ENCODE measurements at places on chromosomes 16 and 17.

- peak; percentile 68 for DNase-seq
Observed at GRCh38 chr17:9924735-9925191, 19.7 kb upstream of the RCVRN start.

GRCh38 chr17:9728564-9728963 is 62.8 kb downstream of the DHRS7C start:
- no peak for DNase-seq

- DNase-seq: no peak
Observed at GRCh38 chr16:86485746-86486145, 24.6 kb upstream of the FOXF1 start.

DNA sequence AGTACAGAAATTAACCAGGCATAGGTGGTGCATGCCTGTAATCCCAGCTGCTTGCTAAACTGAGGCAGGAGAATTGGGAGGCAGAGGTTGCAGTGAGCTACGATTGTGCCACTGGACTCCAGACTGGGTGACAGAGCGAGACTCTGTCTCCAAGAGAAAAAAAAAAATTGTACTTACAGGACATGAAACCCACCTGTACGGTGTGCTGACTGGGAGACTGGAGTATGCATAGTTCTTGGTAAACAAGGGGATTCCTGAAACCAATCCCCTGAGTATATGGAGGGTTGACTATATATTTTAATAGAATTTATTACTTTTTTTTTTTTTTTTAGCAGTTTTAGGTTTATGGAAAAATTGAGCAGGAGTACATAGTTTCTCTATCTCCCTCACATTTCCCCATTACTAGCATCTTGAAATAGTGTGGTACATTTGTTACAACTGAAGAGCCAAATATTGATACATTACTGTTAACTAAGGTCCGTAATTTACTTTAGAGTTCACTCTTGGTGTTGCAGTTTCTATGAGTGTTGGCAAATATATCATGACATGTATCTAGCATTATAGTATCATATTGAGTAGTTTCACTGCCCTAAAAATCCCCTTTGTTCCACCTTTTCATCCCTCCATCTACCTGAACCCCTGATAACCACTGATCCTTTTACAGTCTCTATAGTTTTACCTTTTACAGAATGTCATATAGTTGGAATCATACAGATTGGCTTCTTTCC is 19.3 kb downstream of the TENT4B start:
- no peak for DNase-seq

- no peak for DNase-seq
Observed at GRCh38 chr17:1495265-1495989, 2.9 kb upstream of the MYO1C start.

DNA sequence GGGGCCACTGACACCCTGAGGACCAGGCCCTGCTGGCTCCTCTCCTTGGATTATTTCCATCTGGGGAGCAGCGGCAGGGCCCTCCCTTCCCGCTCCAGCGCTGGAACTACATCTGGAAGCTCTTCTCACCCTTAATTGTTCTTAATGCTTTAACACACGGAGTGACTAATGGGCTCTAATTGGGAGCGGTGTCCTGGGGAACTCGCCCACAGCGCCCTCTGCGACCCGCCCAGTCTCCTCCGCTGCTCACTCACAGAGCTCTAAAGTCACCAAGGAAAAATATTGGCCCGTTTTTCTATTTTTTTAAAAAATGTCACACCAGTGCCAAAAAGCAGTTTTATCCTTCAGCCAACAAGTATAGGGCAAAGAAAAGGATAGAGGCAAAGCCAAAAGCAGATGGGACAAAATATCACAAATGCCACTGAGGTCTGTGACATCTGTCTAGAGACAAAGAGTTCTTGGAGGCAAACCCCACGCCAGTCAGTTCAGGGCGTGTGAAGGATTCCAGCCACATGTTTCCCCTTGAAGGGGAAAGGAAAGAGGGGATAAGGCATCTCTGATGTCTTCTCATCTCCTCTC is 134.7 kb downstream of the RBFOX3 start:
- DNase-seq: no peak

GRCh38 chr17:60303406-60304099 is 88.4 kb downstream of the USP32 start:
- no peak for DNase-seq

DNA sequence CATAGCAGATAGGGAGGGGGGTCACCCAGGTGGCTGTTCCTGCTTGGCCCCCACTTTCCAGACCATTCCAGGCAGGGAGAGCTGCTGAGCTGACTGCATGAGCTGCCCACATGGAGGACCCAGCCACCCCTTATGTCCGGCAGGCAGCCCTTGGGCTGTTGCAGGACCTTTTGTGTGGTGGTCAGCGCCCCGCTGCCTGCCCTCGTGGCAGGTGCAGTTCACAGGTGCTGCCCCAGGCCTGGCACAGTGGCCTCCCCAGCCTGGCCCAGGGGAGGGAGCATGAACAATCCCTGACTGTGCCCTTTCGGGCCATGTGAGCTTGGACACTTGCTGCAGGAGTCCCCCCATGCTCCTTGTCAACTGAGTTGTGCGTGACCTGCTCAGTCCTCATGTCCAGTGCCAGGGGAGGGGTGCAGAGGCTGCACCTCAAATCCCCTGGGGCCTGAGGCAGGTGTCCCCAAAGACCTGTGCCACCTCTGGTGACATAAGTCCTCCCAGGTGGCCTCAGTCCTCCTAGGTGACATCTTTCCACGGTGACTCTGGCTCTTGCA is 8.6 kb downstream of the TBC1D26 start:
- no peak for DNase-seq

GRCh38 chr16:80144191-80144590 is 396.6 kb upstream of the DYNLRB2 start:
- no peak for DNase-seq

DNA sequence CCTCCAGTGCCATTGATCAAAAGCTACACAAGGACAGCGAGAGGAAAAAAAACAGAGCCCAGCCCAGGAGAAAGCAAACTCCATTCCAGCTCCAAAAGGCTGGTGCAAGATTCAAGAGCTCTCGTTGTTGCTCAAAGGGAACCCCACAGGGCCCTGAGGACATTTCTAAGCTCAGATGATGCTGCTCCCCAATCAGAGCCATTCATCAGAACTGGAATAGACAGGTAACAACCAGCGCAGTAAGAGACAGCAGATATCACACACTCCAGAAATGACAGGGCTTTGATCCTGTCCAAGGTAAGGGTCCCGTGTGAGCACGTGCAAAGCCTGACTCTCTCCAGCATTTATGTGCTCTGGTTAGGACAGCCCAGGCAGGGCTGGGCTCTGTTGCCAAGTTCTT is 20.1 kb downstream of the PMP22 start:
- no peak for DNase-seq

GRCh38 chr17:45820052-45820780 is 24.5 kb upstream of the SPPL2C start:
- no peak for DNase-seq

DNA sequence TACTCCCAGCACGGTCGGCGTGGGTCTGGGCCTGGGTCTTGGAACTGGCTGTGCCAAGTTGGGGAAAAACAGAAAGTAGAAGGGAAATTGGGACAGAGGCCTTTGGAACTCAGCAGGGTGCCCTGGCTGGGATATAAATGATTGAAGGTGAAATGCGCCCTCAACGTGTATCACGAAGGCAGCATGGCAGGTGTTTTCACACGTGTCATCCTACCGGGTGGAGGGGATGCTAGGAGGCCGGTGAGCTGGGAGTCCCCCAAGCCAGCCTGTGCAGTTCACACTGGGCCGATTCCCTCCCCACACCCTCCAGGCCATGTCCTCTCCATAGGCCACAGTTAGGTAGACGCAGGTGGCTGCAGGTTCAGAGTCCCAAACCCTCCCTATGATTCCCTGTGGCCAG is 6.0 kb downstream of the TNFAIP1 start:
- DNase-seq: no peak

- no peak for DNase-seq
Observed at GRCh38 chr16:4690946-4691665, 2.3 kb upstream of the NUDT16L1 start.

- no peak for DNase-seq
Observed at GRCh38 chr16:81280393-81280792, 34.4 kb upstream of the GAN start.

- DNase-seq: no peak
Observed at GRCh38 chr16:16917191-16917785, 538.3 kb downstream of the NPIPA7 start.

DNA sequence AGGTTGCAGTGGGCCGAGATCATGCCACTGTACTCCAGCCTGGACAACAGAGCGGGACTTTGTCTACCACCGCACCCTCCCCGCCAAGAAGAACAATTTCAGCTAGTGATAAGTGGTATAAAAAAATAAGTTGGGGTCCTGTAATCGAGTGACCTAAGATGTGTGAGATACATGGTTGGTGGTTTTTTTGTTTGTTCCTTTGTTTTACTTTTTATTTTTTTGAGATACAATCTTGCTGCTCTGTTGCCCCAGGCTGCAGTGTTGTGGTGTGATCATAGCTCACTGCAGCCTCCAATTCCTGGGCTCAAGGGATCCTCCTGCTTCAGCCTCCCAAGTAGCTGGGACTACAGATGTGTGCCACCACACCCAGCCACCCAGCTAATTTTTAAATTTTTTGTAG is 58.7 kb downstream of the PITPNC1 start:
- no peak for DNase-seq

- DNase-seq: no peak
Observed at GRCh38 chr16:19066988-19067348, 446 bp upstream of the COQ7 start.

GRCh38 chr16:10980813-10981212 is 36.4 kb downstream of the CLEC16A start:
- no peak for DNase-seq

DNA sequence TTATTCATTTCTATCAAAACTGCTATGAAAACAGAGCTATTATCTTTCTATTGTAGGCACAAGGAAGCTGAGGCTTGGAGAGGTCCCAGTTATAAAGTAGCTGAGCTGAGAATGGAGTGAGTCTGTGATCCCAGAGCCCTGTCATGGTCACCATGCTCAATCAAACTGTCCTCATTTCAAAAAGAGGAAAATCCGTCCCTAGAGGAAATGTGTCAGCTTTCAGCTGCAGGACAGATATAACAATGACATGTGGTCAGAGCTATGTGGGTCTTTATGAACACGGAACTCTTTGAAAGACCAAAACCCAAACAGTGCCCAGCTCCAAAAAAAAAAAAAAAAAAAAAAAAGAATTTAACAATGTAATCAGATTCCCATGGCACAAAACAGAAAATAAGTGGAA is 266.1 kb downstream of the XYLT1 start:
- DNase-seq: no peak

GRCh38 chr17:72462814-72463213 is 342.0 kb downstream of the SOX9 start:
- no peak for DNase-seq

DNA sequence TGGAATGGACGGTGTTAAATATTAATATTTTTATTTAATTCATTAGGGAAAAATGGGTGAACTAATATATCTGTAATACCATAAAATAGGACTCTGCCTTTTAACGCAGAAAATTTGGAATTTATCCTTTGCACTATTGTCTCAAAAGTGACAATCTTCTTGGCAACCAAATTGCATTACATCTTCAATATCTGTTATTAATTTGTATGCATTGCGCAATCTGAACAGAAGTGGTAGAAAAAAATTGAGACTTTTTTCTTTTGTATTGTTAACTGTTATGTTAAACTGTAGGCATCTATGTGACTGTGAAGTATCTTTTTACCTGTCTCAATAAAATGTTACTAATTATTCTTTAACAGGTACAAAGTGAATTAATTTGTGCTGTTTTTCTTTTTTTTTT is 55.6 kb downstream of the PPM1E start:
- DNase-seq: no peak

DNA sequence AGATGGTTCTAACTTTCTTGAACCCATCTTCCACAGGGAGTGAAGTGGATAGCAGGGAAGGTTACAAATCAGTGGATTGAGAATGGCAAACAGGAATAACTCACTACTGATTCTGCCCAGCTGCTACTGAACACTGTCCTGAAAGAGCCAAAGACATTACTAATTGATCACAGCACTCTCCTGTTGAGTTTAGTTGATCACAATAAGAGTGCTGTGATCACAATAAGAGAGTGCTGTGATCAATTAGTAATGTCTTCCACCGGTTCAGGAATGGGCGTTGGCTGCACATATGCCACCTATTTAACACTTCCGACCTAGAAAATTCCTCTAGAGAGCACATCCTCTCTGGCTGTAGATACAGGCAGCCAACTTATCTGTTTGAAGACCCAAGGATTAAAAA is 11.4 kb downstream of the CFAP97D1 start:
- peak; percentile 48 for DNase-seq

DNA sequence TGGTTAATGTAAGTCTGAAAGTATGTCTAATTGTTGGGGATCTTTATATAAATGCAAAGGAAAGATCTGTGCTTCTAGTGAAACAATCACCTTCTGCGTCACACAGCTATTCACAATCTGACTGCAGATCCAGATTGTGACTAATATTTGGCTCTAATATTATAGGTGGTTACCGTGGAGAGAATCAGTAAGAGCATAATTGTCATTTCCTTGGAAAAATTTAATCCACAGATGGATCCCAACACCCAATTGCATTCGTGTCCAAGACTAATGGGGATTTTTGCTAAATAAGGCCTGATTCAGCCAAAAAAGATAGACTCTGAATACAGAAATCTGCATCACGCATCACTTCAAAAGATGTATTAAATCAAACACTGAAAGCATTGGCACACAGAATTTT is 2.7 kb upstream of the KCNJ2 start:
- no peak for DNase-seq

DNA sequence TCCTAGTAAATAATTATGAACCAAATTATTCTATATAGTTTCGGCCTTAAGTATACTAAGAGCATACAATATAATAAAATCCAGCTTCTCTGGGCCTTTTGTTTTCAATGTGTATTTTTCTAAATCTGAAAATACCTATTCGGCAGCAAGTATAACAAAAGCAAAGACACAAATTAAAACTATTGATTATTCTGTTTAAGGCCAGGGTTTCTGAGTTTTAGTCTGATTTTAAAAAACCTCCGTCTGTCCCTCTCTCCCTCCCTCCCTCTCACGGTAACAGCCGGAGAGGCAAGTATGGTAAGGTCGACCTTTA is 1.5 kb downstream of the TOB1 start:
- DNase-seq: no peak

DNA sequence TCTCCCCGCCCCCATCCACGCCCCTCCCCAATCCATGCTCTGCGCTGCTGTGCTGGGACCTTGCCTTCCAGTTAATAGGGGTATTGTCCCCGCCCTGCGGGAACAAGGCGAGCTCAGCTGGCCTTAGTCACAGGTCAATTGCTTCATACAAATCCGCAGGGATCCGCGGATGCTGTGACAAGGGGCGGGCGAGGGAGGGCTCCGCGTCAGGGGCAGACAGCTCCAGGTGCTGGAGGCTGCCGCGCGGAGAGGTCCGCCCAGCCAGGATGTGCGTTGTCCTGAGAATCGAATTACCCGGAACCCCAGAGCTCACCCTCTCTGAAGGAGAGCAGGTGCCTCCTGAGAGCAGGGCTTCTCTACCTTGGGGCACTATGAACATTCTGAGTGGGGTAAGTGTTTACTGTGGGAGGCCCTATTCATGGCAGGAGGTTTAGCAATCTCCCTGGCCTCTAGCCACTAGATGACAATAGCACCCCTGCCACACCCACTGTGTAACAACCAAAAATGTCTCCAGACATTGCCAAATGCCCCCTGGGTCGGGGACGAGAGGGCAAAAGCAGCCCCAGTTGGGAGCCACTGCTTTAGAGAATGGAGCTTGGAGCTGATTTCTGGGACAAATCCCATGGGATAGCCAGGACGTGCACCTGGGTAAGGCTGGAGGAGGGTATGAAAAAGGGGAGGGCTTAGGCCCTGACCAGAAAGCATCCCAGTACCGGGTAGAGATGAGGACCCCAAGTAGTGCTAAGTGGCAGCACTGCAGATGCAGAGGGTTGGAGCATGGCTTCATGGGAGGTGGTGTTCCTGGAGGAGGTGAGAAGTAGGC is 138.2 kb downstream of the CYLD start:
- peak; percentile 27 for DNase-seq

- no peak for DNase-seq
Observed at GRCh38 chr17:33653399-33653788, 360.3 kb upstream of the ASIC2 start.
